Activated CD4-positive, alpha-beta T cell treated with anti-CD3 and anti-CD28 coated beads, Interleukin-2, amount 50 U/mL, for 4 hours (primary cell): ENCODE measurements at places on chromosomes 7 and 10.

DNA sequence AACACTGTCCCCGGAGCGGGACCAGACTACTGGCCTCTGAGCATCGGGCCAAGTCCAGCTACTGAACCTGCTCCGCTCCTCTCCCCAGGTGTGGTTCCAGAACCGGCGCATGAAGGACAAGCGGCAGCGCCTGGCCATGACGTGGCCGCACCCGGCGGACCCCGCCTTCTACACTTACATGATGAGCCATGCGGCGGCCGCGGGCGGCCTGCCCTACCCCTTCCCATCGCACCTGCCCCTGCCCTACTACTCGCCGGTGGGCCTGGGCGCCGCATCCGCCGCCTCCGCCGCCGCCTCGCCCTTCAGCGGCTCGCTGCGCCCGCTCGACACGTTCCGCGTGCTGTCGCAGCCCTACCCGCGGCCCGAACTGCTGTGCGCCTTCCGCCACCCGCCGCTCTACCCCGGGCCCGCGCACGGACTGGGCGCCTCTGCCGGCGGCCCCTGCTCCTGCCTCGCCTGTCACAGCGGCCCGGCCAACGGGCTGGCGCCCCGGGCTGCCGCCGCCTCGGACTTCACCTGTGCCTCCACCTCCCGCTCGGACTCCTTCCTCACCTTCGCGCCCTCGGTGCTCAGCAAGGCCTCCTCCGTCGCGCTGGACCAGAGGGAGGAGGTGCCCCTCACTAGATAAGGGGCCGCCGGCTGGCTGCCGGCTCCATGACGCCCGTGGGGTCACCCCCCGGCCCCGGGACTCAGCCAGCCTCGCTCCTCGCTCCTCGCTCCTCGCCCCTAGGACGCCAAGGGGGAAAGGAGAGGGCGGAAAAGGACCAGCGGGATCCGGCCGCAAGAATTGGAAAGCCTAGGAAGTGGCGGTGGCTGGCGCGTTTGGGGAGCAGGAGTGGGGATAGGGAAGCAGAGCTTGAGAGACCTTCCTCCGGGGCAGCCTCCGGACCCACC is 3.4 kb downstream of the EVX1 start:
- no peak for DNase-seq

DNA sequence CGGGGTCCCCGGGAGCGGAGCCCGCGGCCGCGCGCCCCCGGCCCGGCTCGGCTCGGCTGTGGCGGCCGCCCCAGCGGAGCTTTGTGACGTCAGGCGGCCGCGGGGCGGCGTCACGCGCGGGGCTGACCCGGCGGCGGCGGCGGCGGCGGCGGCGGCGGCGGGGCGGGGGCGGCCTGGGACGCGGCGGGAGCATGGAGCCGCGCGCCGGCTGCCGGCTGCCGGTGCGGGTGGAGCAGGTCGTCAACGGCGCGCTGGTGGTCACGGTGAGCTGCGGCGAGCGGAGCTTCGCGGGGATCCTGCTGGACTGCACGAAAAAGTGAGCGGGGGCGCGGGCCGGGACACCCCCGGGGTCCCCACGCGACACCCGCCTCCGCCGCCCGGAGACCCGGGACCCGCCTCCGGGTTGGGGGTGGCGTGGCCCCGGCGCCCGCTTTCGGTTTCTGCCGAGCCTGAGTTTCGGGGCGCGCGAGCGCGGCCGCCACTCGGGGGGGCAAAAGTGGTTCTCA is at the start of gene PWWP2B:
Gene PWWP2B (plus strand): TSS at position 165 of the 506 bp plus-strand sequence. CDS start 27 bp downstream, at position 192.
- peak; percentile 52 for DNase-seq

DNA sequence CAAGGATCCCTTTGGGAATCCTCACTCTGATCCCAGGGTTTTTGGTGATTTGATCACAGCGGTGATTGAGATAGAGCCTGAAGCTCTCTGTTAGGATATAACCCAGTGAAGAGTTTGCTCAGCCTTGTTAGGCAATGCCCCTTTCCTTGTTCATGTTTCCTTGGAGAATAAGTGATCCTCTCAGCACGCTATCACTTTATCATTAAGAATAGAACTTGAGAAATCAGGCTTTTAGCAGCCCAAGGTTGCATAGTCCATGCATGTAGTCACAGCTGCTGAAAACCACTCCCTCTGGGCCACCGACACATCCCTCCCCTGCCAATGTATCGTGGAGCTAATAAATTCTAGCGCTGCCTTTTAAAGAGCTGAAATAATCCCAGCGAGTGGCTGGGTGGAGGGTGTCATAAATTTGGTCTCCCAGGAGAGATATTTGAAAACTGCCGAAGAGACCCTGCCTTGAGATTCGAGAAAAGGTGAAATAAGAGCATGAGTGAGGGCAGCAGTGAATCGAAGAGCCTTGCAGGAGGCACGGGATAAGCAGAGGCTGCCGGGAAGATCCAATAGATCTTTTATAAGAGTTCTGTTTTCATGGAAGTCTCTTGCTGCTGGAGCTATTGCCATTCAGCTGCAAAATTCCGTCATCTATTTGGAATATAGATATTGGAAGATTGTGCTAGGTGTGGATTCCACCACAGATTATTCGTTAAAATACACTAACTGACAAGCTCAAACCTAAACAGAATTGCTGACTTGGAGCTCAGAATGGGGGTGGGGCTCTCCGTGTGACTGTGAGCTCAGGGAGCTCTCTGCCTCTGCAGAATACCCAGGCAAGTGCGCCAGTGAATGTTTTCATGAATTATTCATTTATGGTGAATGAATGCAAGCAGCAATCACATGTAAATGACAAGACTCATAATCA is 249.8 kb downstream of the TRIL start:
- DNase-seq, result no peak

DNA sequence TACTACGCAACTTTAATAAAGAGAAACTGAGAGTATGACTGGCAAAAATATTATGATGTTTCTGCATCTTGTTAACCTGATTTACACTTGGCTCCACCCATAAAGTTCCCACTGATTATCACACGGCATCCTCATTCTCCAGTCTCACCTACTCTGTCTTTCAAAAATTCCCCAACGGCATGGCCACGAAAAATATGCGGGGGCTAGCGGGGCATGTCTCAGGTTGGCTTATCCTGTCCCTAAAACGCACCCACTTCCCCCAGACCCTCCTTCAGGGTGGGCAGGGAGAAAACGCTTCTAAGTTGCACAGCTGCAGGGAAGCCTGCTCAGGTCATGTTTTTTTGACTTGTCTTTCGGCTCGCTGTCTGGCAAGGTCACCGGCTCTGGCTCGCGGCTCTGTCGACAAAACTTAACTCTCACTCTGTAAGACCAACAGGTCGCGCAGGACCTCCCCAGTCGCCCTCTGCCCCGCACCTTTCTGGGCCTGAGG is 3.8 kb downstream of the CDK6 start:
- no peak for DNase-seq

- no peak for DNase-seq
These were observed 9.4 kb downstream of the AS3MT start for GRCh38 chr10:102878629-102879028.

GRCh38 chr7:156017431-156017830 is 205.2 kb upstream of the SHH start:
- no peak for DNase-seq

- no peak for DNase-seq
These were observed 276.5 kb downstream of the SH2D4B start for GRCh38 chr10:80814147-80814652.

- no peak for DNase-seq
These were observed 1.7 kb upstream of the ZNF853 start for GRCh38 chr7:6613706-6614105.

DNA sequence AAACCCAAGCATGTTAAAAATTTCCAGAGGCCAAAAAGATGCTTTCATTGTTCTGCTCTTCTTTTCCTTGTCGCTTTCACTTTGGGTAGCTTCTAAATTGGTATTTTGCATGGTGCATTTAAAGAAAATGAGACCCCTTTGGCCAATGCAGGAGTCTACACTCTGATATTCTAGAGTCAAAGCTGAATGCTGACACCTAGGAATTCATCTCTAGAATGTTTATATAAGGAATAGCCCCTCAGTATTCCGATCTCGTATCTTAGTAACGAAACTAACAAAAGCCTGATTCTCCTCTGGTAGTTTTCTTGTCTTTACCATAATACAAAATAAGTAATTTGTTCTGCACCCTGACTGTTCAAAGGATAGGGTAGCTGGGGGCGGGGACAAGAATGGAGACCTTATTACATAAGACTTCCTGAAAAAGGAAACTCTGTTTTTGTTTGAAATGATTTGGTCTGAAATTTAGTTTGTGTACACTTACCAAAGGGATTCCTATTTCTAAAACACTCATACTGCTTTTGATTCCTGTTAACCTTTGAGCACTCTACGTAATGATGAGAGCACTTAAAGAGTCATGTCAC is 17.1 kb downstream of the IKZF1 start:
- no peak for DNase-seq

- DNase-seq, result no peak
These were observed 426.9 kb downstream of the CCSER2 start for GRCh38 chr10:84755311-84755710.

- no peak for DNase-seq
These were observed 106.6 kb upstream of the SHH start for GRCh38 chr7:155918720-155919390.

- DNase-seq, result no peak
These were observed 19.6 kb upstream of the SMNDC1 start for GRCh38 chr10:110324201-110324804.

GRCh38 chr10:11684717-11685645 is 57.2 kb upstream of the ECHDC3 start:
- peak; percentile 54 for DNase-seq

DNA sequence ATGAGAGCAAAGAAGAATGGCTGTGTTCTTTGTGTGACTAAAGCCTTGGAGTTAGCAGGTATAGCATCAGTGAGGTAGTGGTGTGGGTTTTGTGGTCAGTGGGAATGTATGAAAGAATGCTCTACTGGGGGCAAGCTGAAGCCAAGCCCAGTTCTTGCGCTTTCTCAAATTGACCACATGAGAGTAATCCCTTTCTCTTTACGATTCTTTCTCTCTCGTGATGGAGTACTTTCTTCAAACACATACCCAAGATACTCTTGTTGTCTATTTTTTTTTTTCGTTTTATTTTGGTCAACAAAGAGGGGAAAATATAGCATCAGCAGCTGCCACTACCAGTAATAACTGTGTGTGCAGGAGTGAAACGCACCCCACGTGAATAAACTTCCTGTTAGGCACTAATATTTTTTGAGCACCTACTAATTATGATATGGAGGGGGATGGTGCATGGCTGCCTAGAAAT is 8.4 kb upstream of the PANK1 start:
- no peak for DNase-seq

- DNase-seq, result no peak
These were observed 204.4 kb downstream of the CXCL12 start for GRCh38 chr10:44180321-44181168.

DNA sequence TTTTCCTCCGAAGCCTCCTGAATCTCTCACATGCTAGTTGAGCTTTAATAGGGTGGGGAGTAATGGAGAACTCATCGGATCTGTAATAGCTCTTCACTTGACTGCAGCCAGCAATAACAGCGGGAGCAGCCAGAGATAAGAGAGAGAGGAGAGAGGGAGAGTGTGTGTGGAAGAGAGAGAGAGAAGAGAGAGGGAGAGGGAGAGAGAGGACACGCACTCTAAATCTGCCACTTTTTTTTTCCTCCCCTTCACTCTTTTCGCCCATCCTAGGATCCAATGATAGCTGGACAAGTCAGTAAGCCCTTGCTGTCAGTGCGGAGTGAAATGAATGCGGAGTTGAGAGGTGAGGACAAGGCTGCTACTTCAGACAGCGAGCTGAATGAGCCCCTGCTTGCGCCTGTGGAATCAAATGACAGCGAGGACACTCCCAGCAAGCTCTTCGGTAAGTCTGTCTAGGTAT is 107.9 kb downstream of the POU6F2 start:
- DNase-seq, result no peak

DNA sequence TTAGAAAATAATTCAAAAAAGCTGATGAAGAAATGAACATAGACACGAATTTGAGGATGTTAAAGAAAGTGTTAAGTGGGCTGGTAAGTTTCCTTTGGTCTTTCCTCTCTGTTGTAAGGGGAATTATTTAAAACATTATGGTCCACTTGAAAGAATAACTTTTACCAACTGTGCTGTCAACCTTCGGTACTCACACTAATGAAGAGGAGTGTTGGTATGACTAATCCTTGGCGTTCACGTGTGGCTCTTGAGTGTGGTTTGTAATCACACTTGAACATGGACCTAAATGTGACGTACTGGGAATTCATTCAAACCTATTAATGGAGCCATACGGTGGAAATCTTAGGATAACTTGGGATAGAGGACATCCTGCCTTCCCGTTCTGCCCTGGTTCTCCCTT is 41.3 kb downstream of the TBXAS1 start:
- no peak for DNase-seq

GRCh38 chr7:6419310-6419773 is 28.4 kb downstream of the DAGLB start:
- DNase-seq, result no peak

DNA sequence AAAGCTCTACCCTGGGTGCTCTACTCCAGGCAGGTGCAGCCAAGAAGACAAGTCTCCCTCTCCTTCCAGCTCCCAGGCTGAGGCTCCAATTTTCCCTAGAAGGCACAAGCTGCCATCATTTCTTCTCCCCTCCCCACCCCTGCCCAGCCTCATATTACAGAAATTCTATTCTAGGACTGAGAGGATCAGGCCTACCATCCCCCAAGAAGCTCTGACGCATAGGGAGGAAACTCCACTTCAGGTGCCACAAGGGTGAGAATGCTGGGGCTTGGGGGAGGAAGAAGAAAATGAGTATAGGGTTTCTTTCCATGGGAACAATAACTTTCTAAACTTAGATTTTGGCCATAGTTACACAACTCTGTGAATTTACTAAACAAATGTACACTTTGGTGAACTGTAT is 35.3 kb downstream of the FEZF1 start:
- DNase-seq, result no peak

- no peak for DNase-seq
These were observed 133.4 kb upstream of the ANKRD1 start for GRCh38 chr10:91054325-91054724.

GRCh38 chr7:104142147-104142546 is 65.7 kb downstream of the ORC5 start:
- no peak for DNase-seq

GRCh38 chr7:129168231-129169021 is 20.0 kb upstream of the SMO start:
- DNase-seq, result no peak

DNA sequence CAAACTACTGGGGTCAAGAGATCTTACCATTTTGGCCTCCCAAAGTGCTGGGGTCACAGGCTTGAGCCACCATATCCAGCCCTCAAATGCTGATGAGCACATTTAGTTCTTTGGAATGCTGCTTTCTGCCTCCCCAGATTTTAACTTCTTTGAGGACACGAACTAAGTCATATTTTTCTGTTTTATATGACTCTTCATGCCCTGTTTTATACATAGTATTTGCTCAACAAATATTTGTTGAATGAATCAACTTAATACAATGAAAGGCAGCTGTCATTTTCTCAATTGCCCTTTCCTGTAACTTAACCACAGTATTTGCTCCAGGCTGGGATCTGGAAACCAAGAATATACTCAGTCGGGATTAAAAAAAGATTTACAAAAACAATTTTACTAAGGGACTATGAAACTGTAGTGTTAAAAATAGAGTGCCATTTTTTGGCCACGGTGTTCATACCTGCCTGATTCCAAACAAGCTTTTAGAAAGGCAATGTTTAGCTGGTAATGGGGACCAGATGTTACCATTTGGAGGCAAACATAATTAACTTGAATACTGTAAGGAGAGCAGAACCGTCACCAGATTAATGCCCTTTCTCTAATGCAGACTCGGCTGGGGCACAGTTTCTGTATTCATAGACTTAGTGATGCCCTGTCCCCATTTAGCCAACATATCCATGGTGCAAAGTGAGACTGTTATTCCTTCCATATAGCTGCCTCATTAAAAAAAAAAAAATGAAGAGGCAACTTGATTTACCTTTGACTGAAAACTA is 117.6 kb downstream of the NRP1 start:
- DNase-seq, result no peak

GRCh38 chr7:134639683-134640279 is 6.9 kb upstream of the BPGM start:
- DNase-seq, result no peak
